ENCODE measurements at places on chromosomes 5 and 9. TPM values are rescaled to one million over a fixed set of nuclear protein-coding genes. Genes with fewer than 3 reads are reported as not detected.

The NUTM2G gene
- total RNA-seq, result not detected

The IL9 gene
- total RNA-seq, result not detected

The NEUROG1 gene
- not detected for total RNA-seq

The SLC45A2 gene
- not detected for total RNA-seq

The SCGB3A1 gene
- not detected for total RNA-seq

The DAB2 gene
- 12.0 TPM for total RNA-seq

The PCDHB9 gene
- not detected for total RNA-seq

The ESM1 gene
- total RNA-seq, result not detected

The LRRC19 gene
- not detected for total RNA-seq

The TMEM161B gene
- 6.3 TPM for total RNA-seq

The ANKRD34B gene
- total RNA-seq, result 0.25 TPM

The TMEFF1 gene
- total RNA-seq, result 1.2 TPM

The ADAMTS6 gene
- total RNA-seq, result 0.11 TPM

The TYRP1 gene
- 0.14 TPM for total RNA-seq

The DMGDH gene
- total RNA-seq, result not detected

The GPSM1 gene
- total RNA-seq, result 16.6 TPM

The PCDHGA2 gene
- total RNA-seq, result 0.78 TPM

The SPATA9 gene
- total RNA-seq, result not detected

The EHMT1 gene
- 50.4 TPM for total RNA-seq

The RGS7BP gene
- total RNA-seq, result not detected

The MARCOL gene
- not detected for total RNA-seq

The RBM27 gene
- total RNA-seq, result 15.0 TPM

The CERCAM gene
- total RNA-seq, result 39.5 TPM

The NR5A1 gene
- not detected for total RNA-seq

The SLC36A3 gene
- not detected for total RNA-seq

The PAIP2 gene
- total RNA-seq, result 120 TPM

The HTR4 gene
- total RNA-seq, result not detected

The C9orf85 gene
- 20.0 TPM for total RNA-seq

The EQTN gene
- total RNA-seq, result not detected

The GABRG2 gene
- total RNA-seq, result not detected

The UGT3A2 gene
- not detected for total RNA-seq

The PCDHB12 gene
- not detected for total RNA-seq

All from A549 treated with ZK216348 at 1 μM for 4 hours (cell line).